Fibroblast of mammary gland (primary cell): ENCODE measurements at places on chromosomes 5 and 9.

DNA sequence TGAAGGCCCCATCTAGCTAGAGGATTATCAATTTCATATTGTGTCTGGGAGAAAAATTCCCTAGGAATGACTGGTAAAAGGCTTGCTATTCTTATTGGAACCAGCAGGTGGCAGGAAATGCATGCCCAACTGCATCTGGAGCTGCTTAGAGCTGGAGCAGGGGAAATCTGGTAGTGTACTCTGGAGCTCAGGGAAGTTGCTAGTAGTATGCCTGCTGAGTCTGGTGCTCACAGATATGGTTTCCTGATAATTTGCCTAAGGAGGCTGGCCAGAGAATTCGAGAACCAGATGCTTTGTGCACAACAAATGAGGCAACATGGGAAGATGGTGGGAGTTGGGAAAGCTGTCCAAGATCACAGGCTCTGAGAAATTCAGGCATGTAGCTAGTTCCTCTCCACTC, 53.7 kb downstream of the G3BP1 start:
- DNase-seq, result peak; percentile 75

DNA sequence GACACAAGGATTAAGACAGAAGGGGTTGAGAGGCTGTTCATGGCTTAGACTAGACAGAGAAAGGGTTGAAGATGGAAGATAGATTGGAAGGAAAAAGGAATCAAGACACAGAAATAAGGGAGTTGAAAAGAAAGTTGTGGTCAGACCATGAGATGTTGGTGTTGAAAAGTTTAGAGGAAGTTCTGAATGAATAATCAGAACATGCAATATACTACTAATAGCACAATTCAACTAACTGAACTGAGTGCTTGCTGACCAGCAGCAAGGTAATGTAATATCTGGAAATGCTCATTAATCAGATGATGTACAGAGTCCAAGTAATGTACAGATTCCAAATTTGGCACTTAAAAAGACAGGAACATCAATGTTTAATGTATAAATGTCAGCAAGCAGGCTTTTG, 10.6 kb upstream of the NNT start:
- DNase-seq, result no peak

DNA sequence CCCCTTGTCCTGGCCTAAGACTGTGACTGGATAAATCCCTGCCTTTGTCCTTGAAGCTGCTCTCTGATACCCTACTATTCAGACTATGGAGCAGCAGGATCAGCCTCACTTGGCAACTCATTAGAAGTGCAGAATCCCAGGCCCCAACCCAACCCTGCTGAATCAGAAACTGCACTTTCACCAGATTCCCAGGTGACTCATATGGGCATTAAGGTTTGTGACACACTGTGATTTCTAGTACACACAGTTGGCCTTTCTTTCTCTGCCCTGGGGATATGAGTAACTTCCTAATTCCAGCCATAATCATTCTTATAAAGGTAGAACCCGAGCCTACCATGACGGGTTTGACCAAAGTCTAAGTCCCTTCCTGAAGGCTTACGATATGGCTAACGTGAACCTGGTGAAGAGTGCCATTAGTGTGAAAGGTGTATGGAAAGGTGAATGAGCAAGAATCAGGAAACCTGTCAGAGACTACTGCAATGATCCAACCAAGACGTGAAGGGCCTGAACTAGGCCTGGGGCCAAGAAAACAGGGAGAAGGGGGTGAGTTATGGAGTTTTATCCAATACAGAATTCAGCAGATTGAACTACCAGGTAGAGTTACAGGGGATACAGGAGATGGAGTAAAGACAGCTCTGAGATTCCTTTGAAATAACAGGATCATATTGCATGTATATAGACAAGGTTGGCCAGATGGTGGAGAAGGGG, 533.0 kb downstream of the BNC2 start:
- peak; percentile 100 for DNase-seq

DNA sequence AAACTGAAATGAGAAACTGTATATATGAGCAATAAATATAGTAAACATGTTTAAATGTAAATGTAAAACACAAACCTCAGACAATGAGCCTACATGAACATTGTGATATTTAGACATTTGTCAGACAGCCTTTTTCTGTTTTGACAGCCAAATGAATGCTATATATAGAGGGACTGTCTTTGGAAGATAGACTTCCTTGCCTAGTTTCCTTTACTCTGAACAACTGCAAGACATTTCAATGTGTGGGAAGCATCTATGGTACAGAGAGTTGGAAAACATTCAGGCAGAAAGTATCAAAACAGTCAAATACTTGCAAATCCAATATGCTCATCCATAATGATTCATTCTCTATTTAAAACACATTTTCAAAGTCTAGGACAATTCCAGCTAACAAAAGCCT, 31.7 kb upstream of the TUSC1 start:
- DNase-seq, result no peak

- DNase-seq, result no peak
Observed at GRCh38 chr5:116788851-116789403, 214.3 kb upstream of the SEMA6A start.

DNA sequence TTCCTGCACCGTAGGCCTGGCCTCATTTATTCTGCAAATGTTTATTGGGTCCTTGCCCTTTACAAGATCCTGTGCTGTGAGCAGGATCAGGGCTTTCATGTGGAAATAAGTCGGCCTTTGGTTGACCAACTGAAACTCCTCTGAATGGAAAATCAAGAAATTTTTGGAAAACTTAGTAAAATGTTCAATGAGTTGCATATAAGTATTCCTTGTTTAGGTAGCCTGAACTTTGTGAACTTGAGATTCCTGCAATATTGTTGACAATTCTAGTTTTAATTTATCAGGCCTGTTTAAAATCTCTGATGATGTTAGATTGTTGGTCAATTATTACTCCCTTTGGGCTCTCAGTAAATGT, 1.1 kb downstream of the MAML1 start:
- no peak for DNase-seq

DNA sequence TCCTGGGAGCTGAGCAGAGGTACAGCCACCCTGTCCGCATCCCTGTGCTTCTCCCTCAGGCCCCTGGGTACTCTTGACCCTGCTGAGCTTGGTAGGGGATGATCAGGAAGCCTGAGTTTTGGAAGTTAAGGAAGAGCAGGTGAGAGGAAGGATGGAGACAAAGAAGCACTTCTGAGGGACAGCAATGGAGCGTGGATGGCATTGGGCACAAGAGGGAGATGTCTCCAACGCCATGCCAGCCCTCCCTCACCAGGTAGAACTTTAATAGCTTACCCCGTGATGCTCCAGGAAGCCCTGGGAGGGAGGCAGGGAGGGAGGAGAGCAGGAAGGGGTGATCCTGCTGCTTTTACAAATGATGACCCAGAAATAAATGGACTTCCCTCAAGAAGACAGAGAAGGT, 29.9 kb upstream of the SMU1 start:
- no peak for DNase-seq

DNA sequence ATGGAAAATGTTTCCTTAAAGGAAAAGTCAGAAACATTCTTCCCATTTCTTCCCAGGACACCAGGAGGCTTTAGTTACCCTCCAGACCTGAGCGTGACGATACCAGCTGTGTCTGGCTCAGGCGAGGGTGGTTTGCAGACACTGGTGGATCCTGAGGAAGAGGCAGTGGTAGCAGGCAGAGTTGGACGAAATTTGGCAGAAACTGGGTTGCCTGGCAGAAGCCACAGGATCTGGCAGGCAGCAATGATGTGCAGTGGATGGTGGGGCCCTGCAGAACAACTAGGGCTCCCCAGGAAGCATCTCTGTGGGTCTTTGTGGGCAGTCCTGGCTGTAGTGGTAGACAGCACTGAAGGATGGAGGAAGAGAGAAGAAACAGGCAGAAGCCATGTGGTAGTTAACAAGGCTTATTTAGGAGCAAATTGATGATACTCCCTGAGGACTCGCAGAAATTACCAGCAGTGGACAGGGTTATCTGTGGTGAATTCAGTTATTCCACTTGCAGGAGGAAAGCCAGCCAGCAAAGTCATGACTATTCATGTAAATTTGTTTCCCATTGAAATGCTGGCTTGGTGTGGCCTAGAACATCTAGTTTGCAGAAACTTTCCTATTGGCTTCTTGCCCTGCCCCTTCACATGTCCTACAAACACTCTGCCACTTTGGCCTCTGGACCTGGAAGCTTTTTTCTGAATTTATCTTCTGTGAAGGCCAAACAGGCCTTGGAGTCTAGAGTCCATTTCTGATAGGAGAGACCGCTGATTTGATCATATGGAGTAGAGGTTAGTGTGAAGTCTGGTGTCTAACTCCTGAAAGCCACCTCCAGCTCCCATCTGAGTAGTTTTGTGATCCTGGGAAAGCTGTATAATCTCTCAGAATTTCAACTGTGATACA, 212.0 kb downstream of the DMRT2 start:
- DNase-seq, result no peak

- DNase-seq, result peak; percentile 86
Observed at GRCh38 chr5:128271859-128272464, 188.4 kb downstream of the SLC12A2 start.

- no peak for DNase-seq
Observed at GRCh38 chr5:43485406-43485805, 1.7 kb upstream of the TMEM267 start.

GRCh38 chr9:76887003-76887821, 18.7 kb downstream of the PRUNE2 start:
- DNase-seq, result no peak

GRCh38 chr5:133274597-133274935, 222.8 kb downstream of the HSPA4 start:
- DNase-seq, result peak; percentile 12

GRCh38 chr5:117295941-117296340, 721.3 kb upstream of the SEMA6A start:
- DNase-seq, result no peak

- no peak for DNase-seq
Observed at GRCh38 chr9:124001458-124001799, 10.1 kb upstream of the LHX2 start.

GRCh38 chr5:119655061-119655460, 25.7 kb downstream of the FAM170A start:
- DNase-seq, result peak; percentile 57

DNA sequence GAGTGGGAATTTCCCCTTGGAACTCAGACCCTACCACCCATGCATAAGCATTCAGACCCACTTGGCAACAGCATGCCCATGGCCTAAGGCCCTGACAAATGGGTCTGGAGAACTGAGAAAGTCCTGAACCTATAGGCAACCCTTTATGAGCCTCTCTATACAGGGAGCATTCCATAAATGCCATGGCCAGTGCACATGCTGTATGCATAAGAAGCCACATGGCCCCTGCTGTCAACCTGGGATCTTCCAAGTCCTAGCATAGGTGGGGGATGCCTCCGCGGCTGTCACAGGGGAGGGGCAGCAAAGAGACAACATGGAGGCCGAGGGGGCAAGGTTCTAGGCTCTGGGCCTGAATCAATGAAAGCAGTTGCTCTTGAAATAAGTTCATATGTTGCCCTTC, 8.2 kb upstream of the NIPAL4 start:
- no peak for DNase-seq

GRCh38 chr5:115543365-115544042, 1.1 kb downstream of the FEM1C start:
- peak; percentile 39 for DNase-seq

DNA sequence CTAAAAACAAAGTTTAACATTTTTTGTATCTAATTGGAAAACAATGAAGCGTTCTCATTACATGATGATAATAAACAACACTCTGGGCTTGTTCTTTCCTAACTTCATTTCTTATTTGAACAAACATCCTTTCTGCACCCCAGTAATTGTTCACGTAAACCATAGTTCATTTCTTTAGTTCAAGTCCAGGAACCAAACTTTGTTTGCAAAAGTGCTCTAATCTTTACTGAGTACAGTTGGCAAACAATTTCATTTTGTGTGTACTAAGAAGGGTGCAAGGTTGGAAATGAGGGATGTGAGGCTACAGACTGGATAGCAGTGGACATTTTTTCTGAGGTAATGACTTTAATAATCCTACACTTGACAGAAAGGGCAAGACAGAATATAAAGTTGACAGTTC, 113.5 kb downstream of the NREP start:
- no peak for DNase-seq

GRCh38 chr5:139117342-139117884, 80.8 kb downstream of the SIL1 start:
- DNase-seq, result no peak

GRCh38 chr9:120001536-120001935, 578.4 kb downstream of the CDK5RAP2 start:
- DNase-seq, result no peak

DNA sequence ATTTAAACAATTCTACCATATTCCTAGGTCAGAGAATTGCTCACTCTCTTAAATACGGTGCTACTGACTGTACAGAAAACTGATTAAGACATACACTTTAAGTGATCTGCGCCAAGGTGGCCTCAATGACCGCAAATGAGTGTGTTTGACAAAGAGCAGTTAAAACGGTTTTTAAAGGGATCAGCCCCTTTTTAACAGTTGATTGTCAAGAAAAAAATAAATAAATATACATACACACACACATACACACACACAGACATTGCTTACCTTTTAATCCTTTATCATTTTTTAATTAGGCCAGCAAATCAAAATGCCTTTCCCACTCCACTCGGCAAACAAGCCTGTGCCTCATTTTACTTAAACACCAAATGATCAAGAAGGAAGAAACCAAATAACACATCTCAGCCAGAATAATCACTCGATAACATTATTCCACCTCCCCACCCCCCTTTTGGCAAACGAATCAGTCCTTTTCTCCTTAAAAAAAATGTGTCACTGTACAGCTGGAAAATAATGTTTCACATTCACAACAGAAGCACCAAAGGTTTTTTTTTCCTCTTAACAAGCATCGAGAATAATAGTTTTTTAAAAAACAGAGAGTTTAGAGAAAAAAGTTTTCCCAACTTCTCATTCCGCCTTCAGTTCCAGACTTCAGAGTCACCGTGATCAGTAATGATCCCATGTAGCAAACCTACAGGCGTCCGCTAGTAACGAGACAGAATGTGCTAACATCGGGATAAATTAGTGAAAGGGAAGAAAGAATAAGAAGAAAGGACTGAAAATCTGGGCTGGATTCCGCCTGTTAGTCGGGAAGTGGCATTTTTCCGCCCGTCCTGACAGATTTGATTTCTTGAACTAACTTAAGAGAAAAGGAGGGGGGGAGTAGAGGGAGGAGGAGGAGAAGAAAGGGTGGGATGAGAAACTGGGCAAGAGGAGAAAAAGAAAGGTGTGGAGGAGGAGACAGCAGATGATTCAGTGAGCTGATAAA, at the start of gene ZNF608:
Gene ZNF608, minus strand, starts transcription at position 712 of the 988 bp plus-strand sequence. CDS start 1,650 bp downstream, outside the sequence.
- peak; percentile 78 for DNase-seq

DNA sequence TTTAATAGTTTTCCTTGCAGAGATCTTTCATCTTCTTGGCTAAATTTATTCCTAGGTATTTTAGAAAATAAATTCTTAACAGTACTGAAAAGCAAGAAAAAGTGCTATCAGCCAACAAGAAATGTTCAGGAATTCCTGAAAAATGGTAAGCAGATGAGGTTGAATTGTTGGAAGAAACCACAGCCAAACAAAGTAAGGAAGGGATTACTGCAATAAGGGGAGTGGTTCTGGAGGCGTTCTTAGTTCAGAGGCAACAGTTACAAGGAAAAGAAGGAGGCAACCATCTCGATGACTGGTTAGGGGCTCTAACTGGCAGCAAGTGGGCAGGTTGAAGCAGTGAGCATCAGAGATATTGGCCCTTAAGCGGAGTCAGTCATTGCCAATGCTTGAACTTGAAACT, 12.8 kb upstream of the OR13J1 start:
- DNase-seq, result peak; percentile 44

- peak; percentile 54 for DNase-seq
Observed at GRCh38 chr9:2469681-2470221, 151.8 kb upstream of the VLDLR start.
